ENCODE measurements at places on chromosomes 7 and 10.

DNA sequence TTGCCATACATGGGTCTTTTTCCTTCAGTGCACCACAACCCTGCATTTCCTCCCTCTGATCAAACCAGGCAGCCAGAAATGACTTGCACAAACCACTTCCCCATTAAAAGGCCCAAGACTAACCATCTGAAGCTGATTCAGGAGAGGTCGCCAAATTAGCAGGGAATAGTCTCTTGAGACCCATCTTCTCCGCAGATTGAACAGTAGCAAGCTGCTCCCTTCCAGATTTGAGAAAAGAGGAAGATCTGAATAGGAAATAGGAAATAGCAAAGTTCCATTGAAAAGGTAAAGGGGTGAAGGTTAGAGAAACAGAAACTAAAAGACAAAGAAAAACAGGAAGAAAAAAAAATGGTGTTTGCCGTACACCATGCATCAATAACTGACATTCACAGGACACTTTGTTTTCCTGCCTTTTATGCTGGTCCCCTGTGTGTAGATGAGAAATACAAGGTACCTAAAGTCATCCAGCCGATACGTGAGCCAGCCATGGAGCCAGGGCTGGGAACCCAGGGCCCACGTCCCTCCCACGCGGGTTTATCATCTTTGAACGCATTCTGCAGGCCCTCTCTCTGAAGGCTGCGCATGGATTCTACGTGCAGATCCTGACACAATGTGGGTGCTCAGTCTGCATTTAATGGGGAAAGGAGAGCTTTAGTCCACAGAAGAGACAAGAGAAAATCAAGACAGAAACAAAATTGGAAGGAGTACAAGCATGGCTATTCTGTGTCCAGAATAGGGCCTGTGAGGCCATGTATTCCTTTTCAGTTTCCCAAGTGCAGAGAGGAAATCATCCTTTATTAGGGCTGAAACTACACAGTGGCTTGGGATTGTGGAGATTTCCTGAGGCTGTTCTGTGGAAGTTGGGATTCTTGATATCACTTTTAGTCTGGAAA, 268.4 kb upstream of the NPVF start:
- no peak for DNase-seq

GRCh38 chr7:41277561-41277960, 425.3 kb downstream of the INHBA start:
- no peak for DNase-seq

- DNase-seq: peak; percentile 10
These were observed 59.7 kb downstream of the GPR85 start for GRCh38 chr7:113026941-113027340.

DNA sequence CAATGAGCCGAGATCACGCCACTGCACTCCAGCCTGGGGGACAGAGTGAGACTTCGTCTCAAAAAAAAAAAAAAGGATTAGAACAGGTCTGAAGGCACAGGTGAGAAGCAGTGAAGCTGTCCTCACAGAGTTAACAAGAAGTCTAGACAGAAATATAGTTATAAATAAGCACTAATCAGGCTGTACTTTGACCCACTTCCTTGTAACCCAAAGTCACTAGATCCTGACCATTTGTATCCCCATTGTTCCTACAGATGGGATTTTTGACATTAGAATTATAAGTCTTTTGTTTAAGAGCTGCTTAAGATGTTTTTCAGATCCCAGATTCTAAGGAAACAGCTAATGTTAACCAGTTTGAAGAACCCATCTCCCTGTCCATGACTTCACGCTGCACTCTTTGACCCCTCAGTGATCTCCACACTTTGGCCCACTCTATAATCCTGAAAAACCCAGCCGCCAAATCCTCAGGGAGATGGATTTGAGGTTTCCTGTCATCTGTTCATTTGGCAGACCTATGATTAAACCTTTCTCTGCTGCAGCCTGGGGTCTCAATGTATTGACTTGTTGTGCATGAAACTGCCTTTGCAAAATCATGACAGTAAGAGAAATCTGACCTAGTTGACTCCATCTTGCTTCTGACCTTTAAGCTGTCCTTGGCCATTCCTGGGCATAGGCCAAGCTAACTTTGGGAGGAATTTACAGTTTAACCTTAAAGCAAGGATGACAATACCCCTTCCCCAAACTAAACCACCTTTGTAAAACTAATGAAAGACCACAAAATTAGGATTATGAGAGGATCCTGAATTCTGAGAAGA, 11.4 kb downstream of the SSMEM1 start:
- no peak for DNase-seq

GRCh38 chr7:6646465-6646864, 9.3 kb downstream of the ZNF316 start:
- no peak for DNase-seq

DNA sequence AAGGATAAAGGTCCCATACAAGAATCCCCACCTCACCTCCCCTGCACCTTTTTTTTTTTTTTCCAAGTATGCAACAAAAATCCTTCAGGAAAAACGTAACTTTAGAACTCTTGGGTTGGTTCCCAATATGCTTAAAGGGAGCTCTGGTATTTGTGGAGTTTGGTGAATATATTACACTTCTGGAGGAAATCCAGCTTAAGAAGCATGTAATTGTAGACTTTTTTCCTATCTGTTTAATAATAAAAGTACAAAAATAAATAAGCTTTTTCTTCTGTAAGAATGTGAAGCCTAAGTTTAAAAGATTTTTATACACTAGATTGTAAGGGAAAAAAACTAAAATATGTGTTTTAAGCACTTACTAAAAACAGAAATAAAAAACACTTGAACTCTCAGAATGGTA, 102.3 kb downstream of the SORBS1 start:
- DNase-seq: no peak

DNA sequence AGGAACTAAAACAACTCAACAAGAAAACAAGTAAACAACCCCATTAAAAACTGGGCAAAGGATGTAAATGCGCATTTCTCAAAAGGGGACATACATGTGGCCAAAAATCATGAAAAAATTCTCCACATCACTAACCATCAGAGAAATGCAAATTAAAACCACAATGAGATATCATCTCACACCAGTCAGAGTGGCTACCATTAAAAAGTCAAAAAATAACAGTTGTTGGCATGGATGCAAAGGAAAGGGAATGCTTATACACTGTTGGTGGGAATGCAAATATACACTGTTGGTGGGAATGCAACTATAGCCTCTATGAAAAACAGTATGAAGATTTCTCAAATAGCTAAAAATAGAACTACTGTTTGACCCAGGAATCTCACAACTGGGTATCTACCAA, 60.0 kb upstream of the LANCL2 start:
- no peak for DNase-seq

GRCh38 chr10:5147981-5148677, 36.8 kb downstream of the AKR1C8 start:
- no peak for DNase-seq

GRCh38 chr7:20459419-20459818, 128.7 kb downstream of the ITGB8 start:
- no peak for DNase-seq

DNA sequence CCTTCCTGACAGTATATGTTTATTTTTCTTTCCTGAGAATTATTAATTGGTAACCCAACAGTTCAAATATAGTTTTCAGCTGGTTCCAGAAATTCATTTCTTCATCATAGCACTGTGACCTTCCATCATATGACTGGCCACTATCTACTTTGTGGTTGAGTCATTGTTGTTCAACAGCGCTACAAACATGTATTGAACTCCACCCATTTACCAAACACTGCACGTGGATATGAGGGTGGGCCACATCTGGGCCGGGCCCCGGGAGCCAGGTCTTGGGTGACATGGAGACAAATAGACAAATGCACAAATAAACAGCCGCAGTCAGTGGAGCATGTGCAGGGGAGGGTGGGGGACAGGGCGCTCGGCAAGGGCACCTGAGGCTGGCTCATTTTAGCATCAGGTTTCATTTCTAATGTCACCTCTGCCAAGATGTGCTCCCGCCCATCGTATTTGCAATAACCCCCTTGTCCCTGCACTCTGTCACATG, 24.0 kb upstream of the EEPD1 start:
- DNase-seq: no peak

DNA sequence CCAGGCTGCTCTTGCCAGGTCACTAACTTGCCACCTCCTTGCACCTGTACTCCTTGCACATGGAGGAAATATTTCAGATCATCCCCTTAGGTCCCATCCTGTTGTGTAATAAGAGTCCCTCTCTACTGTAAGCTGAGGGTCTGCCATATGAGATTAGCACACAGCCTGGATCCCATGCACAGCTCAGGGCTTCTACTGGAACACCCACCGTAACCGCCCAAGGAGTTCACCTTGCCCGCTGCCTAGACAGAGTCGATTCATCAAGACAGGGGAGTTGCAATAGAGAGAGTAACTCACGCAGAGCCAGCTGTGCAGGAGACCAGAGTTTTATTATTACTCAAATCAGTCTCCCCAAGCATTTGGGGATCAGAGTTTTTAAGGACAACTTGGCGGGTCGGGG, 694.4 kb upstream of the C7orf33 start:
- DNase-seq: no peak

DNA sequence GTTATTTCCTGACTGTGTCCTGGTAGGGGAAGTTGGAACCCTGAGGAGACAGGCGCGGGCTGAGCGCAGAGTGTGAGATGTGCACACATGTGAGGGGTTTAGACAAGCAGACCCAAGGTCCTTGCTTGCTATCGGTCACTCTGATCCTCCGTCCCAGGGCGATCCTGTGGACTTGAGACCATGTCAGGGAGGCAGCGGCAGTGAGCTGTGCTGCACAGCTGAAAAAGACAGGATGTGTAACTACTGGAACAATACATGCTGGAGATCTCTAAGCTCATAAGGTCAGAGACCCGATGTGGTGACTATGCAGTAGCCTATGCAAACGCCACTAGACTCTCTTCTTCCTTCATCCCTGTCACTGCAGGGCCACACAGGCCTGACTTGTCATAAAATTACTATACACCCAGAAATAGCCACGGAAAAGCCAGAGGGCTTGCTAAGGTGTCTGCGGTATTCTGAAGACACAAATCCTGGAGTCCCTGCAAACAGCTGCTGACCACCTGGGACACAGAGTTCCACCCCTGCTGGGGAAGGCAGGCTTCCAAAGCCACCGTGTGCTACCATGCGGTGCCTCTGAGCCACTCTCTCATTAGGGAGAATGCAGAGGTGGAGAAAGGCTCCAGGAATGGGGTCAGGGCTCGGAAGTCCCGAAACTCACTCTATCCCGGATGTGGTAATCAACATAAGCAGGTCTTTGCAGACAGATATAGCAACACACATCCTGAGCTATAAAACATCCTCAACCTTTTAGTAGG, 91.1 kb upstream of the DDC start:
- no peak for DNase-seq

- DNase-seq: no peak
These were observed 4.3 kb downstream of the MAP3K8 start for GRCh38 chr10:30438021-30438850.

GRCh38 chr10:64726466-64726865, 1205.3 kb downstream of the REEP3 start:
- DNase-seq: no peak

DNA sequence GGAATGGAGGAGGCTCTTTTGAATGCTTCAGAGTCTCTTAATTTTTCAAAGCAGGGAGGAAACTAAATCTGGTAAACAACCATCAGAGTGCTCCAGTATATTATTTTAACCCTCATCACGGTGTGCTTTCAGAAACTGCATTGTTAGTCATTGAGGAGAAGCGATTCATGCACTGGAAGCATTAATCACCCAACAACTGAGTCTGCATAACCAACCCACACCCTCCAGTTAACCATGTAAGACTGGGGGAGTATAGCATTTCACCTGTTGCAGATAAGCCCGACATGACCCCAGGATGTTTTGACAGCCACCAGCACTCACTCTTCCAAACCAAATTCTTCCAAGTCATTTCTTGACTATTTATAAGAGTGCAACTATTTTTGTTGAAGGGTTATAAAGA, 257.6 kb downstream of the GATA3 start:
- DNase-seq: no peak

DNA sequence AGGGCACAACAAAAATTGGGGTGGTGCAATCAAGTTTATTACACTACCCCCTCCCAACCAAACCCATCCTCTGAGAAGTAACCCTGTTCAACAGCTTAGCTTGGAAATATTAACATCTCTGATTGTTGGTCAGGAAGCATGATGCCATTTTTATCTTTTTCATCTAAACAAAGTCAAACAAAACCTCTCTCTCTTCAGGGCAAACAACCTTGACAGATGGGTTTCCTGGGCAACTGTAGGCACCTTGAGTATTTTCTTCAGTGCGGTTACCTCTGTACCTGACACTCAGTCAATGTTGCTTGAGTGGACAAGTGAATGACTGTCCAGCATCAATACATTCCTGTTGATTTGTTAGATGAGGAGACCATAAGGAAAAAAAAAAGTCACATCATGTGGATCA, 183.6 kb downstream of the NRP1 start:
- DNase-seq: no peak

GRCh38 chr7:132134814-132135445, 441.3 kb downstream of the PLXNA4 start:
- no peak for DNase-seq

GRCh38 chr7:77531038-77531437, 6.1 kb upstream of the PTPN12 start:
- DNase-seq: no peak

- no peak for DNase-seq
These were observed 864 bp downstream of the CDCA7L start for GRCh38 chr7:21944616-21945453.

DNA sequence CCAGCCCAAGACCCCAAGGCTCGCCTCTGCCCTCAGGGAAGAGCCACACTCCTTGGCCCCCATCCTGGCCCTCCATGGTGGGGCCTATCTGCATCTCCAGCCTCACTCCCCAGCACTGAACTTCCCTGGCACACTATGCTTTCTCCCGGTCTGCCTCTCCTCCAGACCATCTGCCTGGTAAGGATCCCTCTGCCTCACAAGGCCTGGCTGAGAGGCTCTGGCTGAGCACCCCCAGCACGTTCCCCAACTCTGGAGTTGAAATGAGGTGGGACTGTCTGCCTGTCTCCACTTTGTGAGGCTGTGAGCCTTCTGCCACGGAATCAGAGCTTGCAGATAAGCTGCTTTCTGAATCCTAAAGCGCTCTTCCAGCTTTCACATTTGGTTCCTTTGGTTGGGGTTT, 220.7 kb downstream of the TNS3 start:
- DNase-seq: no peak

- DNase-seq: no peak
These were observed 47.0 kb downstream of the SPAM1 start for GRCh38 chr7:123972045-123972444.

- DNase-seq: no peak
These were observed 203.9 kb downstream of the TEX36 start for GRCh38 chr10:125479059-125479458.
